NCI-H1105 (cell line): ENCODE measurements at places on chromosomes 16 and 17.

GRCh38 chr17:2940352-2940751, 123.1 kb downstream of the OR1D5 start:
- DNase-seq = no peak

- DNase-seq = no peak
Observed at GRCh38 chr17:79623786-79624717, 13.2 kb upstream of the RBFOX3 start.

DNA sequence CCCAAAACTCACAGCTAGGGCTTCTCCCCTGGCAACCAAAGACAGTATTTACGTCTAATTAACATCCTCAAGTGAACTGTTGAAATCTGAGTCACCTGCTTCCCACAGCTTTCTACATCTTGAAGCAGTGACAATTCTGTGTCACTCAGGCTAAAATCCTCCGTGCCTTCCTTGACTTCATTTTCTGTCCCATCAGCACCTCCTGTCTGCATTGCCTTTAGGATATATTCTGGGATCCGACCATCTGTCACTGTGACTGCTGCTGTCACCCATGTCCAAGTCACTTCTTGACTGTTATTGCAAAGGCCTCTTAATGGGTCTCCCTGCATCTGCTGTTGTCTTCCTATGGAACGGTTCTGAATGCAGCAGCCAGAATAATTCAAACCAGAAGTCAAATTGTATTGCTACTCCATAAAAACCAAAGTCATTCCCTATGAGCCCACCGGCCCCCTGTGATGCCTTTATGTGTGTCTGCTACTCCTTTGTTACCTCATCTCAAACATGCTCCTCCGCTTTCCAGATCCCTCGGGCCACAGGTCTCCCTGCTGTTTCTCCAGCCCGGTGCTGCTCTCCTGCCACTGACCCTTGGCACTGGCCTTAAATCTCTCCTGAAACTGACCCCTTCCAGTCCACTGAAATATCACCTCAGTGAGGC, 56.9 kb downstream of the WWP2 start:
- DNase-seq = no peak

GRCh38 chr17:27349540-27350021, 55.7 kb downstream of the WSB1 start:
- no peak for DNase-seq

GRCh38 chr16:30030011-30030685, 923 bp downstream of the TLCD3B start:
- no peak for DNase-seq

- DNase-seq = no peak
Observed at GRCh38 chr16:62022688-62023087, 13.6 kb downstream of the CDH8 start.

DNA sequence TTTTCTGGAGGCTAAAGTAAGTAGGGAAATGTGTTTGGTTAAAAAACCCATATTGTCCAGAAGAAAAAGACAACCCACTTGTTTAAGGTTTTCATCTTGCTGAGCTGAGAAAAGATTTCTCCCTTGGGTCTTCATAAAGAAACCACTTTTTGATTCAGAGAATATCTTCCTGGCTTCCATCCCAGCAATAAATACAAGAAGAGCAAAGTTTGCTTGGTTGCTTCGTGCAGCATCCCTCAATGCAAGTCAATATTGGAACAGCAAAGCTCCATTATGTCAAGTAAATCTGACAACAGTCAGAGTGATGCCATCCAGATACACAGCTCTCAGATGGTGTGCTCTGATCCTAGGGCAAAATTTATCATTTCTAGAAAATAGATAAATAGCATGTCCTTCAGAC, 118.9 kb upstream of the PIRT start:
- DNase-seq = no peak

DNA sequence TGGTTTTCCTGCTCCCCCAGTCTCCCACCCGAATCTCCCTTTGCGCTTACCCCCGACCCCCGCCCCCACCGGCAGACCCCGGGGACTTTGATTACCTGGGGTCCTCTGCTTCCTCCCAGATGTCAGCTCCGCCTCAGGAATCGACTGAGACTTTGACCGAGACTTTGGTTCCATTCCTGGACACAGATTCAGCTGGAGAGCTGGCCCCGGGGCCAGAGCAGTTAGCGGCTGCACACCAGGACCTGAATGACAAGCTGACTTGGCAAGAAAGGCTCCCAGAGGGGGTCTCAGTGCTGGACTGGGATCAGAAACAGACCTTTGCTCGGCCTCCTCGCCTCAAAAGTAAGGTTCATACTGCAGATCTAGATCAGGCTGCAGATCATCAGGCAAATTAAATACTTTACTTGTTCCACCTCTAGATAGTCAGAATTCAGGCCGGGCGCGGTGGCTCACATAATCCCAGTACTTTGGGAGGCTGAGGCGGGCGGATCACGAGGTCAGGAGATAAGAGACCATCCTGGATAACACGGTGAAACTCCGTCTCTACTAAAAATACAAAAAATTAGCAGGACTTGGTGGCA, 60.3 kb upstream of the FBXO47 start:
- DNase-seq = no peak

DNA sequence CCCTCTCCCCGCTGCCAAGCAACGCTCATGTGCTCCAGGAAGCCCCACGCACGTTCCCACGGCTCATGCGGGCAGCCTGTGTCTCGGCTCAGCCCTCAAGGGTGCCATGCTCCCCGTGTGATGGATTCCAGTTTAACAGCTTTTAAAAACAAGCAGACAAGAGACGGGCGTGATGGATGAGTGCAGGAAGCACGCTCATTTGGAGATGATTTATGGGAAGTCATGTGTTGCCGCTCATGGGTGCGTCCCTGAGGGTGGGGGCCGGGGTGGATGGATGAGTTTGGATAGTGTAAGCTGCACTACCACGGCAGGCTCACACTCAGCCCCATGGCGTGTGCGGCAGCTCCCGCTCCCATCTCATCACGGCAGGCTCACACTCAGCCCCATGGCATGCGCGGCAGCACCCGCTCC, 132.8 kb downstream of the RBFOX3 start:
- no peak for DNase-seq

DNA sequence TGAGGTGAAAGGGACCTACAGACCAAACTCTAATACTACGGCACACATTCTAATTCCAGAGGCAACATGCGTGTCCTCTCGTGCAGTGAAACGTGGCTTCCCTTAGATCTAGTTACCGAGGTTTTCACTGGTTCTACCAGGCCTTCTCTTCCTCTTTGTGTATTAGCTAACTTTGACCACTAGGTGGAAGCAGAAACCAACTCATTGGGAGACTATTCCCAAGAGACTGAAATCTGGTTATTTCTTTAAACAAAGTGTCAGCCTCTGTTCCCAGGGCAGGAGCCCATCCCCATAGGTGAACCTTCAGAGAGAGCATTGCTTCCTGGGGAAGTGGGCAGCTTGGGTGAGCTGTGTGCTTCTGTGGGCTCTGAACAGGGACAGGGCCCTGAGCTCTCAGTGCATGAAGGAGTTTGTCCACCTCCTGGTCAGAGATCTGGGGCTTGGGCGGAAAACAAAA, 19.7 kb upstream of the RCVRN start:
- peak; percentile 60 for DNase-seq

DNA sequence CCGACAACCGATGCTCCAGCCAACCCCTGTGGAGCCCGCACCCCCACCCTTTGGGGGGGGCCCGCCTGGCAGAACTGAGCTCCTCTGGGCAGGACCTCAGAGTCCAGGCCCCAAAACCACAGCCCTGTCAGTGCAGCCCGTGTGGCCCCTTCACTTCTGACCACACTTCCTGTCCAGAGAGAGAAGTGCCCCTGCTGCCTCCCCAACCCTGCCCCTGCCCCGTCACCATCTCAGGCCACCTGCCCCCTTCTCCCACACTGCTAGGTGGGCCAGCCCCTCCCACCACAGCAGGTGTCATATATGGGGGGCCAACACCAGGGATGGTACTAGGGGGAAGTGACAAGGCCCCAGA, 17.9 kb downstream of the NGFR start:
- no peak for DNase-seq

- DNase-seq = no peak
Observed at GRCh38 chr17:74020522-74020921, 183.0 kb upstream of the RPL38 start.

DNA sequence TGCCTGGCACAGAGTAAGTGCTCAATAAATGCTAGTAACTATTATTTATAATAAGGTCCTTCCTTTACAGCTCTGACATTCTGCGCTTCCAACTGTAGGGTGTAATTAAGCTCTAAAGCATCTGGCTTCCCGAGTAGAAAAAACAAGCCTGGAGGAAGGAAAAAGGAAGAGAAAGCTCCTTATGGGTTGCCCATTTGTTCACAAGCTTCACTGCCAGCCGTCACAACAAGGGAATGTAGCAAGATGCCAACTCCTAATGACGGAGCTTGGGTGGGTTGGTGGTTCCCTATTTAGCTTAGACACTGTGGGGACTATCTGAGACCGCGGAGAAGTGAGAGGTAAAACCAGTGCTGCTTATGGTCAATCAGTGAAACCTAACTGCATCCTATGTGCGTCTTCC, 7.3 kb upstream of the RPRML start:
- no peak for DNase-seq

DNA sequence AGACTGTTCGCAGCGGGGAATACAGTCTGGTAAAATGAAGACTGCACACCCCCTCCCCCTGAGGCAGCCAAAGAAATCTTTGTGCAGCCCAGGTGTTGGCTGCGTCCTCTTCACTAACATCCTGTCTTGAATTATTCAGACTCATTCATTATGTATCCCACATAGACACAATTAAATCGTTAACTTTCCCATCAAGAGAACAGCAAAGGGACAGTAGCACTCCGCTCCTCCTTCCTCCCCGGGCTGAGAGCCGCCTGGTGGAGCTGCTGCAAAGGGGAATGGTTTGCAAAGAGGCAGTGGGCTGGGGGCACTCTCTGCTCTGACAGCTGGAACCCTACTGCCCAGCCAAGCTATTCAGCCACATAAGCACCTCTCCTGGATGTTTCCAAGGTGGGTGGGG, 290.0 kb upstream of the SOX9 start:
- DNase-seq = no peak

DNA sequence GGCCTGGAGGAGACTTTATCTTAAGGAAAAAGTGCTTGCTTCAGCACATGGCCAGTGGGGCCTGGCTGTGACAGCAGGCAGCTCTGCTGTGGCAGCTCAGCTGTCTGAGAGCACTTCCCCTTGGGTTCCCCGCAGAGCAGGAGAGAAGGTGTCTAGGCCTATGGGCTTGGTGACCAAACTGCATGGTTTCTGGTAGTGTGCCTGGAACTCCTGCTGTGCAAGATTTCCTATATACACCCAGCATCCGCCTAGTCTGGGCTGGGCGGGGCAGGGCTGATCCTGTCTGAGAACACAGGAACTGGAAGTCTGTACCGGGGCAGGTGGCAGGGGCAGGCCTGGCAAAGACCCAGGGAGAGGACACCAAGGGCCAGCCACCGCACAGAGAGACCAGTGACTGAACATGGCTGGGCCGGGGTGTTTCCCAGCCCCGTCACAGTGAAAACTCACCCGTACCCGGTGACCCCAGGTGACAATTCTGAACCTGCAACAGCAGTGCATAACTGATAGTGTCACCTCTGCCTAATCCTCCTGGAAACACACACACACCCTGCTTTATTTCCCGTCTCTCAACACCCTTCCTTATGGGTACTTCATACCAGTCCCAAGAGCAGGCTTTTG, 39.3 kb downstream of the CHD9 start:
- no peak for DNase-seq
